ENCODE measurements at places on chromosomes 3 and 15.

- DNase-seq, result no peak
Measured at GRCh38 chr3:141294848-141295247, 63.2 kb downstream of the PXYLP1 start.

GRCh38 chr3:8987645-8988383 lies 24.5 kb upstream of the RAD18 start:
- DNase-seq, result no peak

DNA sequence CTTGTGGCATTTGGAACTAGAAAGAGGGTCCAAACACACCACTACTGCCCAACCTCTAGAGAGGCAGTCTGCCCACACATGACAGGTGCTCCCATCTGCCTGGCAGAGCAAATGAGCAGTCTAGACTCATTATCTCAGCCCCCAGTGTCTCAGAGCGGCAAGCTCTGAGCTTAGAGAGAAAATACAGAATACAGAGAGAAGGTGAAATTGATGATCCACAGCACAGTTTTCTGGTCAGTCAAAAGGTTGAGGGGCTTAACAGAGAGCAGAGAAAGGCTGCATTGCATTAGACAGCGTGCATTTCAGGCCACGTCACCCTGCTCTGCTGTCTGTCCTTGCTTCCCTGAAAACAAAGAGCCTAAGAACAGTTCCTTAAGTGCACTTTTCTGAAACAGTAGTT lies 135.1 kb downstream of the KCNMB2 start:
- no peak for DNase-seq

DNA sequence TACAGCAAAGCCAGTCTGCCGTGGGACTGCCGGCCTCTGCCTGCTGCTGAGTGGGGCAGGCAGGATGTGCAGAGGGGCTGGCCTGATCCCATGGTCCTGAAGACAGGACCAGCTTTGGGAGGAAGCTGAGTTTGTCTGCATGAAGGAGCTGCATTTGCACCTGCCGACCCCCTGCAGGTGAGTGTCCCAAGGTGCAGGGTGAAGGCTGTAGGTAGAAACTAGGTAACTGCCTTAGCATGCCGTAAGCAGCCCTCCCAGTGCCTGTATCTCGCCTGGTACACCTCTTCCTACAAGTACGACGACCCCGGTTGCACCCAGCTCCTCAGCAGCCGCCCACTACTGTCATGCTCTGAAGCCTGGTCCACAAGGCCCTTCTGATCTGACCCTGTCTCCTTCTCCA lies 34.9 kb downstream of the AMOTL2 start:
- no peak for DNase-seq

GRCh38 chr15:77607111-77607893 lies 25.4 kb downstream of the LINGO1 start:
- DNase-seq, result no peak

DNA sequence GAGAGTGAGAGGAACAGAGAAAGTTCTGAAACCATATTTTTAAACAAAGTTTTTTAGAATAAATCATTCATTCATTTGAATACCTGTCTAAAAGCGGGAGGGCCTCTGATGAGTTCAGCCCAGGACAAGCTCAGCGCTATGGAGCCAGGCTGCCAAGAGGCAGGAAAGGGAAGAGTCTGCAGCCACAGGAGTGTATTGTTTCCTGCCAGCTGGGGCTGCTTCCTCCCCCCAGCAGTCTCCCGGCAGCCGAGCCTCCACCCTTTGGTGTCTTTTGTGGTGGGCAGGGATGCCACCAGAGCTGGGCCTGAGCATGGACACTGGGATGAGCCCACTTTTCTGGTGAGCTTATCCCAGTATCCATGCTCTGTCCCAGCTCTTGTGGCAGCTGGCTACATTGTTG lies 199.5 kb upstream of the TPRG1 start:
- no peak for DNase-seq

DNA sequence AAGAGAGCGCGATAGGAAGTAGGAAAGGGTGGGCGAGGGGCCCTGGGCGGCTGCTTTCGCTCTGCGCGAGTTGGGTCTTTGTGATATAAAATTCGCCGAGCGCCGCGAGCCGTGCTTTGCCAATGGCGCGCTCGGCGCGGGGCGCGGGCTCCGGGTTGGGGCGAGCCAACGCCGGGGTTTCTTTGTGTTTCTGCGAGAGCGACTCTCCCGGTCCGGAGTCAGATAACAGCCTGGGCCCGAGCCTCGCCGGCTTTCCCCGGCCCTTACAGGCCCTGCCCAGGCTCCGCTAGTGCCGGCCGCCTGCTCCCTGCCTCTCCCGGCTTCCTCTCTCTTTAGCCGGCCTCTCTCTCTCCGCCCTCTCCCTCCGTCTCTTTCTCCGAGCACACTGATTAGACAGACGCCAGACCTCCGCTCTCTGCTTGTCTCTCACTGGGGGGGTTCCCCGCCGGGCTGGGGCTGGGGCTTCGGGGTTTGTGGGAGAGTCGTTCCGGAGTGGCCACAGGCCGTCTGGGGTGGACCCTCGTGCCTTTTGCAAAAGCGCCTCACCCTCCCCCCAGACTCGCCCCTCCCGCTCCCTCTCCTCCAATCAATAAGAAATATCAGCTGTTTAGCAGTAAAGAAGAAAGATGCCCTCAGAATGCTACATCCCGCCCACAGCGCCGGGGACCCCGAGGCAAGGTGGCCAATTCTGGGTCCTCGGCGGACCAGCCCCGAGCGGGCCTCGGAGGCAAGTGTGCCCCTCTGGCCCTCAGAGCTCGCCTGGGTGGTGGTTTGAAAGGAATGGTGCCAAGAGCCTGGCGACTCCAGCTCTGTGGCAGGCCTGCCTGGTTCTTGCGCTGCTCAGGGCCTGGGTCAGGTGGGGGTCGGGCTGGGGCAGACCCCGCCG lies 2.9 kb downstream of the NR2F2 start:
- peak; percentile 28 for DNase-seq

- no peak for DNase-seq
Measured at GRCh38 chr3:193342551-193342950, 36.0 kb downstream of the ATP13A5 start.

DNA sequence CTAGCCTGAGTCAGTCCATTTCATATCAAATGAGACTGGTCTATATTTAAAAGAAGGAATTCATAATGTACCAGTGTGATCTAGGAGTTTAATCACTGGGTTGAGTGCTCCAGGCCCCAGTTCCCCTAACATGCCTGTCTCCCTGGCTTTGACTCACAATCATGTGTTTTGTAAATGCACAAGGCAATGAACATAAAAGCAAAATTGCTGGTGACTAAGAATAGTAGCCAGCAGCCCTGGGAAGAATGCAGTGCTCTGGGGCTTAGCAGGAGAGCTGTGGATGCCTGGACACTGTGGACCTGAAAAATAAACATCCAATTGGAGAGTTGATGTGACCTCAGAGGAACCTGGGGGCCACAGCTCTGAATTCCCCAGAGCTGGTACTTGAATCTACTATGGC lies 50.3 kb downstream of the SYNPR start:
- DNase-seq, result no peak

GRCh38 chr3:133457025-133457424 lies 57.2 kb downstream of the BFSP2 start:
- no peak for DNase-seq

GRCh38 chr3:126654571-126655383 lies at the start of gene TXNRD3:
Gene TXNRD3 (minus strand): TSS chr3:126655124.
- DNase-seq, result peak; percentile 47

DNA sequence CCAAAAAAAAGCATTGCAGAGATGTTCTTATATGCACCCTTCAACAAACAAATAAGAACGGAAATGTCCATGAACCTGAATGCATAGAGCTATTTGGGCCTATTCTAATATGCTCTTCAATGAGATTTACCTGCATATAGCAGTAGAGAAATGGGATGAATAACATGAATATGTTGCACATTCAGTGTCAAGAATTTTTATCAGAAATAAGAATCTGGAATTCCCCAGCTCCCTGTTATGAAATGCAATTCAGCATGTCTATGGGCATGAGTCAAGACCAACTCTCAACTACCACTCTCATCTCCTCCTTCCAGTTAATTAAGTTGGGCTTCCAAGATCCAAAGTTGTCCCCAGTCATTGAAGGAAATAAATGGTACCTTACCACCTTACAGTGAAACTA lies 133.7 kb upstream of the ALCAM start:
- DNase-seq, result no peak

GRCh38 chr3:17745301-17745700 lies 2.9 kb upstream of the TBC1D5 start:
- DNase-seq, result no peak

DNA sequence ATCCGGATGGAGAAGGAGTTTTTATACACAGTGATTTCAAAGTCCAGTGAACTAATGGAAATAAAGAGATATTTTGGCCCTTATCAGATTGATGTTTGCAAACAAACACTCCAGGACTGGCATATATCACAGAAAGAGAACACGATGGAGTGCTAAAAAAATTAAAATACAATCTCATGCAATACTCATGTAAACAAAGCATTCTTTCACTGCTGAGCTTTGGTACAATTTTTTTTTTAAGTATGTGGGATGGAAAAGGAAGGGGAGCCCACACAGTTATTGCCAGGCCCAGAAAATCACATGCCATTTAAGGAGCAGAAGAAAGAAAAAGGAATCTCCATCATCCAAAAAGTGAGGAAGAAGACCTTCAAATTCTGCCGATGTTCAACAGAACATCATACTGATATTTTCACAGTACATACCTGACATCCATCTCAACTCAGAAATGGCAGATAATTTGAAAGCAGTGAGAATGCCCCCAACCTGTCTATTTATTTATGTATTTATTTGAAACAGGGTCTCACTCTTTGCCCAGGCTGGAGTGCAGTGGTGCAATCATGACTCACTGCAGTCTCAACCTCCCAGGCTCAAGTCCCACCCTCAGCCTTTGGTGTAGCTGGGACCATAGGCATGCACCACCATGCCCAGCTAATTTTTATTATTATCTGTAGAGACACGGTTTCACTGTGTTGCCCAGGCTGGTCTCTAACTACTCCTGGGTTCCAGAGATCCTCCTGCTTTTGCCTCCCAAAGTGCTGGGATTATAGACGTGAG lies 107.5 kb upstream of the SLC2A2 start:
- DNase-seq, result no peak

- no peak for DNase-seq
Measured at GRCh38 chr3:126618760-126619159, 36.2 kb downstream of the TXNRD3 start.

GRCh38 chr3:53616321-53616720 lies 121.9 kb downstream of the CACNA1D start:
- DNase-seq, result no peak

GRCh38 chr3:53195602-53196574 lies 34.9 kb downstream of the PRKCD start:
- no peak for DNase-seq

DNA sequence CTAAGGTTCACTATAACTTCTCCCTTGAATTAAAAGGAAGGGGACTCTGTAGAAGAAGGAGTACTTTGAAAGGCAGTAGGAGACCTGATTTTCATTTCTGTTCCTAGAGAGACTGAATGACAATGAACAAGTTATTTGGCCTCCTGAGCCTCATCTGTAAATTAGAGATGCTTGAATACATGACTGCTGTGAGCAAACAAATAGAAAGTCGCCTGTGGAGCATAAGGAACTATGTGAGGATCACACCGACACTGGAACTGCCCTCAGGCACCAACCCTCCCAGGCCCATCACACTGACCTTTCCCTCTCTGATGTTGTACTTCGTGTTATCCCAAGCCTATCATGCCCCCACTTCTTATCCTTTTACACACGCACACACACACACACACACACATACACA lies 48.6 kb downstream of the IMPG2 start:
- DNase-seq, result no peak

DNA sequence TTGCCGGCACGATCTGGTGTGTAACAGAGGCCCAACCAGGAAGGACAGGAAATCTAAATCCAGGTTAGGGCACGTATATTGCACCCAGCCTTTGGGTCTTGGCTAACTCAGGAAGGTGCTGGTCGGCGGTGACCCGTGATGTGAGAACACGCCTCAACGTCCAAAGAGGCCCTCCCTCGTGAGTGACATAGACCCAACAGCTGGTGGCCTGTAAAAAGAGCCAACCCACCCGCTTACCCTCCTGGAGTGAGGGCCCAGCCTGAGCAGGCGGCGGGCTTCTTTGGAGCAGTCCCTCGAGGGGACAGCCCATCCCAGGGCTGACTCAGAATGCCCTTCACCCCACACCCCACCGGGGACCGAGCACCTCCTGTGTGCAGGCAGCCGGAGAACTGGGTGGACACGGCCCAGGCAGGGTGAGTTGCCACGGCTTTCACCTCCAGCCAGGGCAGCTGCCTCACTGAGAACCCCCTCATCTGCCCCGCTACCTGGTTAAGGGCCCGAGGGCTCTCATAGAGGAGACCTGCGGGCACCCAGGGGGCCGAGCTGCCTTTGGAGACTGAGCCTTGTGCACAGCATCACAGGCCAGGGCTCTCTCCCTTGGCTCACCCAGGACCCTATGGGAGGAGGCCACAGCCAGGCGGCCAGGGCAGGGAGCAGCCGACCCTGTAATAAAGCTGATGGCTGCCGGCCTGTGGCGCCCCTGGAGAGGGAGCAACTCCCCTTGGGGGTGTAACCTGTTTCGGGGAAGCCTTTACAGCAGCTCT lies 41.8 kb downstream of the ZNF710 start:
- no peak for DNase-seq

GRCh38 chr15:100131321-100132224 lies 210.2 kb downstream of the ADAMTS17 start:
- no peak for DNase-seq

DNA sequence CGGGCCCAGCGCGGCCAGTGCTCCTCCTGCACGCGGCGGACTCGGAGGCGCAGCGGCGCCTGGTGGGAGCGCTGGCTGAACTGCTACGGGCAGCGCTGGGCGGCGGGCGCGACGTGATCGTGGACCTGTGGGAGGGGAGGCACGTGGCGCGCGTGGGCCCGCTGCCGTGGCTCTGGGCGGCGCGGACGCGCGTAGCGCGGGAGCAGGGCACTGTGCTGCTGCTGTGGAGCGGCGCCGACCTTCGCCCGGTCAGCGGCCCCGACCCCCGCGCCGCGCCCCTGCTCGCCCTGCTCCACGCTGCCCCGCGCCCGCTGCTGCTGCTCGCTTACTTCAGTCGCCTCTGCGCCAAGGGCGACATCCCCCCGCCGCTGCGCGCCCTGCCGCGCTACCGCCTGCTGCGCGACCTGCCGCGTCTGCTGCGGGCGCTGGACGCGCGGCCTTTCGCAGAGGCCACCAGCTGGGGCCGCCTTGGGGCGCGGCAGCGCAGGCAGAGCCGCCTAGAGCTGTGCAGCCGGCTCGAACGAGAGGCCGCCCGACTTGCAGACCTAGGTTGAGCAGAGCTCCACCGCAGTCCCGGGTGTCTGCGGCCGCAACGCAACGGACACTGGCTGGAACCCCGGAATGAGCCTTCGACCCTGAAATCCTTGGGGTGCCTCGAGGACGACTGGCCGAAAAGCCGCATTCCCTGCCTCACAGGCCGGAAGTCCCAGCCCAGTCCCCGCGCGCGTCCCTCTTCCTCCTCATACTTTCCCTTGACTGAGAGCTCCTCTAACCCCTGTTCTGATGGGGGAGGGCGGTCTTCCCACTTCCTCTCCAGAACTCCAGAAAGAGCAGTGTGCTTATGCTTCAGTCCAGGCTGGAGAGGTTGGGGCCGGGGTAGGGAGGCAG lies 1.4 kb upstream of the IL17RC start:
- DNase-seq, result no peak

Data from NCI-H510A (cell line).